ENCODE measurements at places on chromosomes 4 and X.

GRCh38 chrX:38275615-38276014, 51.7 kb downstream of the RPGR start:
- DNase-seq, result no peak

DNA sequence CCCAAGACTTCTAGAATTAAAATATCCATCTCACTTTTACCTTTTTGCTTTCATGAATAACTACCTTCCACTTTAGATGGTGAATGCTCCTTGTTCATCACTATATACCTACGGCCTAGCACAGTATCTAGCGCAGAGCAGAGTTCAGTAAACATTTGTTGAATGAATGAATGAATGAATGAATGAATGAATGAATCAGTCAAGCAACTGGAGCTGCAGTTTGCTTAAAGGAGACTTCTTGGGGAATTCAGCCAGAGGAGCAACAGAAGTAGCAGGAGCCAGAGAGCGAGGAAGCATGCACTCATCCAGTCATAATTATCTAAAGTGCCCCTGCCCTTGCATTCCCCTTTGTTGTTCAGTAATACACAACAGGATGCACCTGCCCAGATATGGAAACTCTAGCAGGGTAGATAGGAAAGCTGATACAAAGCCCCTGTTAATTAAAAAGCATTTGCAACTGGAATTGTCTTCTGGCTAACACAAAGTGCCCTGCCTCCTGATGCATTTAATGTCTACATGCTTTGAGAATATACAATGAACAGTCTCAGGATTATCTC, 103.0 kb upstream of the MBNL3 start:
- DNase-seq, result no peak

GRCh38 chrX:9131066-9131465, 97.1 kb upstream of the FAM9B start:
- no peak for DNase-seq

GRCh38 chr4:100988876-100989275, 358.4 kb downstream of the PPP3CA start:
- no peak for DNase-seq

- no peak for DNase-seq
Measured at GRCh38 chr4:140300271-140300970, 73.0 kb upstream of the SCOC start.

- DNase-seq, result no peak
Measured at GRCh38 chr4:34046580-34046979, 2197.7 kb downstream of the ARAP2 start.

- no peak for DNase-seq
Measured at GRCh38 chr4:105430811-105431210, 43.1 kb downstream of the PPA2 start.

DNA sequence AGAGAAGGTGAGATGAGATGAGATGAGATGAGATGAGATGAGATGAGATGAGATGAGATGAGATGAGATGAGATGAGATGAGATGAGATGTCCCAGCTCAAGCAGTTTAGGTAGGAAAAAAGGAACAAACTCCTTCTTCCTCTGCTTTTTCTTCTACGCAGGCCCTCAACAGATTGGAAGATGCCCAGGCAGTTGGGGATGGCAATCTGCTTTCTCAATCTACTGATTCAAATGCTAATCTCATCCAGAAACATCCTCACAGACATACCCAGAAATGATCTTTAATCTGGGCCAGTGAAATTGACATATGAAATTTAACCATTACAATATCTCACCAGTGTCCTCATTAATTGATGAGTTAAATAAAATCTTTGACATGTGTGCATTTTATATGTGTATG, 370.3 kb upstream of the SLC7A11 start:
- no peak for DNase-seq

DNA sequence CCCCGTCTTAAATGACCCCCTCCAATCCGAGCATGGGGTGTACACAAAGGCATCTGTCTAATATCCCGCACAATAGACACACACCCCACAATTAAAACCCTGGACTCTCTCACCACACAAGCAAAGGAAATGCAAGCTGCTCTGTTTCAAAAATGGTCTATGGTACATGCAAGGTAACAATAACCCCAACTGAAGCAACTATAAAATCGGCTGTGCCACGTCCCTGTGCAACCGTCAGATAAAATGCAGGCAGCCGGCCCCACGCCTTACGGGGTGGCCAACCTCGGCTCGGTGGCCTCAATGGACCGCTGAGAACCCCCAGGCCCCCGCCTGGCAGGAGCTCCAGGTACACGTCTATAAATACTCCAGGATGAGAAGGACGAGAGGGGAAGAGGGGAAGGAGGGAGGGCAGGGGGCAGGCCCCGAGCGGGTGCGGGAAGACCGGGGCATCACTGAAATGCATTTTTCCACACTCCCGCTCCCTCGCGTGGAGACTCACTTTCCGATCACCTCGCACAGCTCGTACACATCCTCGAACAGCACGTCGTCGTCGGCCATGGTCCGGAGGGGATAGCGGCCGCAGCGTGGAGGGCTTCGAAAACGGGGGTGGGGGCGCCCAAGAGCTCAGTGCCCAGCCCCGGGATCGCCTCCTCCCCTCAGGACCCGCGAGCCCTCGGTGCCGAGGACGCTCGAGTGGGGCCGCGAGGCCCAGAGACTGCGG, 763 bp downstream of the CASK start:
- peak; percentile 17 for DNase-seq

DNA sequence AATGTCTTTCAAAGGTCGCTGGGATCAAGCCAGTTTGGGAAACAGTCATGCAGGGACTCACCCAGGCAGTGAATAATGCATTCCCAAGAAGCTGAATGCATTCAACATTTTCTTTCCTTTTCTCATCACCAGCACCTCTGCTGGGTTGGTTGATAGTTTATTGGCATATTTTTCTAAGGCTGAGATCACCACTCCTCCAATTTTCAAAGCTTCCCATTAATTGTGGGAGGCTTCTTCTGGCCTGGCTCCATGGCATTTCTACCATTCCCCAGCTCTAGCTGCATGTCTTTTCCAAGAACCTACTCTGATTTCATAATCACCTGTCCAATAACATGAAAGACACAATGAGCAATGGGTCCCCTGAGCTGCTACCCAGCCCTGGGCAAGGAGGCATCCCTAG, 35.8 kb downstream of the CHRDL1 start:
- no peak for DNase-seq

All from HEK293T (cell line).